Activated T-cell treated with anti-CD3 and anti-CD28 coated beads, Interleukin-2, amount 50 U/mL, for 72 hours (primary cell): ENCODE measurements at places on chromosomes 3 and 15.

GRCh38 chr3:104961851-104962250 is 404.9 kb upstream of the ALCAM start:
- DNase-seq = no peak

DNA sequence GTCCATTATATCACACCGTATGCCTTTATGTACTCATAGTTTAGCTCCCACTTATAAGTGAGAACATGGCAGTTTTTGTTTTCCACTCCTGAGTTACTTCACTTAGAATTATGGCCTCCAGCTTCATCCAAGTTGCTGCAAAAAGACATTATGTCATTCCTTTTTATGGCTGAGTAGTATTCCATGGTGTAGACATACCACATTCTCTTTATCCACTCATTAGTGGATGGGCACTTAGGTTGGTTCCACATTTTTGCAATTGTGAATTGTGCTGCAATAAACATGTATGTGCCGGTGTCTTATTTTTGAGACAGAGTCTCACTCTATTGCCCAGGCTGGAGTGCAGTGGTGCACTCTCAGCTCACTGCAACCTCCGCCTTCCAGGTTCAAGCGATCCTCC is 74.1 kb upstream of the IQSEC1 start:
- no peak for DNase-seq

DNA sequence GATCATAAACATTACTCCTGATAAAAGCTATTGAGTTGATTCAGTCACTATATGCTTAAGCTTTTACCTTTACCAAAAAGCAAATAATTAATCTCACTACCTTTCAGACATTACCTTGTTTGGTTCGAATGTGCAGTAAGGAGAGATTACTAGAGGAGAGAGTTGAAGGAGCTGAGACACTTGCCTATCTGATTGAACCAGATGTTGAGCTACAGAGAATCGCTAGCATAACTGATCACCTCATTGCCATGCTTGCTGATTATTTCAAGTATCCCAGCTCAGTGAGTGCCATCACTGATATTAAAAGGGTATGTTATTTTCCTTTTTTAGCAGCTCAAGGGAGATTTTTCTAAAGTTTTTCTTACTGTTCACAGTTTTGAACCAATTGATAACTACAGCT is 54.6 kb downstream of the ARMC8 start:
- DNase-seq = no peak

DNA sequence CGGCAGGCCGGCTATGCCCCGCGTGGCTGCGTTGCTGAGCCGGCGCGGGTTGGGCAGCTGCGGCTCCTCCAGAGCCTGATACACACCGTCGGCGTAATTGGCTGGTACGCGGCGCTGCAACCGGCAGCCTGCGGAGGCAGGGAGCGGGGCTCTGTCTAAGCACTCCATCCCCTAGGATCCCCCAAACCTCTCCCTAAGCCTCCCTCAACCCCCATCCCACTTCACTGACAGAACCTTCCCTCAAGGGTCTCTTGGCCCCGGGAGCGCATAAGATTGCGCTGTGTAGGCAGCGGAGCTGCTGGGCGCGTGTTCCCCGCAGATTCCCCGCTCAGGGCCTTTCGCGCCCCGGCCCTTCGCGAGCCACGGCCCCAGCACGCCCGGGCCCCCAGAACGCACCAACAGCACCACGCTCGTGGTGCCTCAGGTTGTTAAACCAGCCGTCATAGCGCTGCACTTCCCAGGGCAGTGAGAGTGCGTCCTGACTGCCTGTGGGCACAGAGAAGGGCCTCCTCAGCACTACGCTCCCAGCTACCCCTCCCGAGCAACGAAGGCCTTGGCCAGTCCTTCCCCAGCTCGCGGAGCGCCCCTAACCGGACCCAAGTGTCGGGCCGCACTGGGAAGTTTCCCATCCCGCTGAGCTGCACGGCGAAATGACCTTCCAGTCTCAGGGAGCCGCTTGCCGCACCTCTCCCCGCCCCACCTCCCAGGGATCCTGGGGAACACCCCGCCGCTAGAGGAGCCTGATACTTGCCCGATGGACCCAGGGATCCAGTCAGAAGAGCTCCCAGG is 1.2 kb downstream of the DUOX2 start:
- DNase-seq = no peak

- no peak for DNase-seq
Measured at GRCh38 chr3:31636694-31637442, 104.1 kb downstream of the STT3B start.

DNA sequence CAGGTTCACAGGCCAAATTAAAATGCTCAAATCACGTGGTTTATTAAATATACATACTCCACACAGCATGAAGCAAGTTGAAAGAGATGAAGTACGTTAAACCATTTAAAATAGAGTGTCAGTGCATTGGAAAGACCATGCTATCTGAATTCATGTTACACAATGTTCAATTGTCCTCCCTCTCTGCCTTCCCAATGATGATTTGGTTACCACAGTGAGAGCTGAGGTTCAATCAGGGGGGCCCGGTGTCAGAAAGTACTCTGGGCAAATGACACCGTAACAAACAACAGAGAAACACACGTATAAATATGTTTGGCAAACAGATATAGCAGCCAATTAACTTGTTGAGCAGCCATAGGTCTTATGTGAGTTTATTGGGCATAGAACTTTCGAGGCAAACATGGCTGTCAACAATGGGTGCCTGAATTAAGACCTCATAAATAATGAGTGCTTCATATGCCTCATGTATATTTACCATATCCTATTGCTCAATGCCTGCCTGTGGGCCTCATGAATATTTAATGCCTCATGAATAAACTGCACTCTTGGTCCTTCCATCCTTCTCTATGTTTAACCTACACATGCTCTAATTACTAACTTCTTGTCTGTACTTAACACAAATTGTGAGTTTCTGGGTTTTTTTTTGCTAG is 641.5 kb downstream of the PLOD2 start:
- DNase-seq = no peak

GRCh38 chr3:106097817-106098435 is 229.1 kb upstream of the CBLB start:
- DNase-seq = no peak

DNA sequence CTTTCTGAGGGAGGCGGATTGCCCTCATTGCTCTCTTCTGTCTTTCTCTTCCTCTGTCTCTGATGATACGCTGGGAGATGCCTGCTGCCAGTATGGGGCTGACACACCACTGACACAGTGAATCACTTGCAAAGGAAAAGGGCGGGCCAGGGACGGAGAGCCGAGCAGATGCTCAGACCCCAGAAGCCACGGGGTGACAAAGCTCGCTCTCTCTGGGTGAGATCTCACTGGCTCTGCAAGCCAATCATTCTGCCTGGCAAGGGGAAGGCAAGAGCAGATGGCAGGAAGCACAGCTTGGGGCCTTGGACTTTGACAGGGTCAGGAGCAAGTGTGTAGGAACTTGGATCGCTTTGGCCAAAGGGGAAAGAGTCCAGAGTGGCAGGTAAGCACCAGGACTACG is 198.7 kb downstream of the NTRK3 start:
- DNase-seq = no peak

DNA sequence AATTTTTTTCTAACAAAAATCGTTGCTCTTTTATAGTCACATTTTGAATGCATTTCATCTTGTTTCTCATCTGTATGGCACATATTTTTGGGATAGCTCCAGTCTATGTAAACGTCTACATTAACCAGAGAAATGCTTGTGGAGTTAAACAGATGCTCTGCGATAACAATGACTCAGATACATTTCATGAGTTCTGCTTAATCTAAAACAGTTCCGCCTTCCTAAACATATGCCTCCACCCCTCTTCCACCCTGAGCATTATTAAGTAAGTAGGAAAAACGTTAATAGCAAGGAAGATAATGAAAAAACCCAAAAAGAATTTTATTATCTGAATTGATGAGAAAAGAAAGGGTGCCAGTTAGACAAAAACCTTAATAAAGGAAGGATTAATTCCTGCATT is 396.1 kb downstream of the TUSC7 start:
- DNase-seq = no peak

GRCh38 chr3:16599694-16600093 is 5.5 kb downstream of the DAZL start:
- no peak for DNase-seq

- DNase-seq = no peak
Measured at GRCh38 chr3:38460377-38461270, 6.9 kb downstream of the ACVR2B start.

GRCh38 chr15:65277015-65277414 is 9.7 kb downstream of the PARP16 start:
- DNase-seq = no peak

- DNase-seq = no peak
Measured at GRCh38 chr15:99167201-99167600, 62.3 kb downstream of the SYNM start.

- DNase-seq = no peak
Measured at GRCh38 chr3:170762064-170762463, 107.9 kb downstream of the RPL22L1 start.

GRCh38 chr15:39472621-39473297 is 108.1 kb upstream of the THBS1 start:
- no peak for DNase-seq

DNA sequence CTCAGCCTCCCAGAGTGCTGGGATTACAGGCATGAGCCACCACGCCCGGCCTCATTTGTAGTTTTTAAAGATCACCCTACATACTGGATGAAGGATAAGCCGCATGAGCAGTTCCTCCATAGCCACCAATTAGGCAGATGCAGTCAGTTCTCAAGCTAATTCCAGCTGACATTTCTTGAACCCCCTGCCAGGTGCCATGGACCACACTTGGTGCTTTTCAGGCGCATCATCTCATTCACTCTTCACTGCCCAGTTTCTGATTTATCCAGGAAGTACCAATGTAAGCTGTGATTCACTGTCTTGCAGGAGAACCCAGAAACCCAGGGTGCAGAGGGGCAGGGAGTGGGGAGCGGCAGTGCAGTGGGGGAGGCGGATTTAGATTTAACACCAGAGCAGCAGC is 56.5 kb upstream of the RASA2 start:
- DNase-seq = no peak

DNA sequence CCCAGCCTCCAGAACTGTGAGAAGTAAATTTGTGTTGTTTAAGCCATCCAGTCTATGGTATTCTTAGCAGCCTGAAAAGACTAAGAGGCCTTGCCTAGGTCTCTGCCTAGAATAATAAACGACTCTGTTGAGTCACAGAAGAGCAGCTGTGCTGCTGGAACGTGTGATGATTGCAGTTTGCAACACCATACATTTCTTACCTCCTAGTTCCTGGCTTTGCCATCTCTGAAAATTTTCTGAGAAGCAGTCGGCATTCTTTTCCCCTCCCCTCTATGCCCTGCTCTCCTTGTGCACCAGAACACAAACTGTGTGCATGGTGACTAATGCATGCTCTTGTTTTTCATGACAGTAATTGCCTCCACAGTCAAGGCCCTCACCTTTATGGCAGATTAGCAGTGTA is 301.3 kb downstream of the IL20RB start:
- DNase-seq = no peak

GRCh38 chr15:57010724-57011123 is 92.3 kb downstream of the TCF12 start:
- DNase-seq = no peak

- DNase-seq = no peak
Measured at GRCh38 chr3:12901623-12902045, 60.3 kb upstream of the RPL32 start.

DNA sequence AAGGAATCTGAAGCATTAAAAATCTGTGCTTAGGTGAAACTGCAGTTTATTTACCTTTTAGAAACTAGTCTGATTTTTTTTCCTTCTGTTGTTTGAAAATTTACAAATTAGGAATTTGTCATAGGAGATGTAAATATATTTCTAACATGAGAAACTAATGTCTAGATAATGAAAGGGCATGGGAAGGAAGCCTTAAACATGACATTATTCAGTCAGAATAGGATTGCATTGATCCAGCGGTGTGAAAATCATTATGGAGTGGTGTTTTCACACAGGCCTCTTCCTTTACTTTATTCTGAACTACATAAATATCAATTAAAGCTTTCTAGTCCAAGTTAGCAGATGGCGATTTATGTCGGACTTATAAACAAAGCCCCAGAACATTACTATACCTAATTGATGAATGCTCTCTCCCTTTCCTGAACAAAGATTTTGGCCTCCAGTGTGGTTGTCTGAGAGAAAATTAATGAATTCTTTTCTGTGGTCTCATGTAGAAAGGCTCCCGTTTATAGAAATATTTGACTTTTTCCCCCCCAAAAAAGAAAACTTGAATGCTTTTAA is 37.9 kb downstream of the FNDC3B start:
- DNase-seq = no peak

DNA sequence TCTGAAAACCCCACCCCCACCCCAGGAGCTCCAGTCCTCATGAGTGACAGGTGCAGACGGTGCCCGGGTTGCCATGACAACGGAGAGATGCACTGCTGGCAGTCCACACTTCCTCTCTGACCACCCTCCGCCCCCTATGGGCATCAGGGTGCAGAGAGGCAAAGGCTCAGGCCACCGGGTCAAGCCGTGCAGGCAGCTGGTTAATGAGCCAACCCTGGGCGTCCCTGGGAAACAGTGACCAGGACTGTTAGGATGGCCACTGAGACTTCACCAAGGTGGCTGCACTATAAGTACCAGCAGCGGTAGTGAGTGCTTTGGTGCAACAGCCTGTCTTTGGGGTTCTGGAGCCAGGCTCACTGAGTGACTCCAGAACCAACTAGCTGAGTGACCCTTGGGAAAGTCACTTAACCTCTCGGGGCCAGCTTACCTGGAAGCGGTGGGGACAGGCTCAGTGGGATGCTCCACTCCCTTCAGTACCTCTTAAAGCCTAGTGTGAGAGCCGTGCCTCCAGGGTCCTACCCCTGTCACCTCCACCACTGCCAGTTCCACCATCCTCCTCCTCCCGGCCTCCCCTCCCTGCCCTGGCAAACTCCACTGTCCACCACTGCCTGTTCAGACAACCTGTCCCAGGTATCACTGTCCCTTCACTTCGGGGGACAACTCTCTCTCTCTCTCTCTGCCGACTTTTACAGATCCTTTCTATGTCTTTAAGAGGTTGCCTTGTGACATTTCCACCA is 121.0 kb upstream of the PRR20G start:
- DNase-seq = no peak

DNA sequence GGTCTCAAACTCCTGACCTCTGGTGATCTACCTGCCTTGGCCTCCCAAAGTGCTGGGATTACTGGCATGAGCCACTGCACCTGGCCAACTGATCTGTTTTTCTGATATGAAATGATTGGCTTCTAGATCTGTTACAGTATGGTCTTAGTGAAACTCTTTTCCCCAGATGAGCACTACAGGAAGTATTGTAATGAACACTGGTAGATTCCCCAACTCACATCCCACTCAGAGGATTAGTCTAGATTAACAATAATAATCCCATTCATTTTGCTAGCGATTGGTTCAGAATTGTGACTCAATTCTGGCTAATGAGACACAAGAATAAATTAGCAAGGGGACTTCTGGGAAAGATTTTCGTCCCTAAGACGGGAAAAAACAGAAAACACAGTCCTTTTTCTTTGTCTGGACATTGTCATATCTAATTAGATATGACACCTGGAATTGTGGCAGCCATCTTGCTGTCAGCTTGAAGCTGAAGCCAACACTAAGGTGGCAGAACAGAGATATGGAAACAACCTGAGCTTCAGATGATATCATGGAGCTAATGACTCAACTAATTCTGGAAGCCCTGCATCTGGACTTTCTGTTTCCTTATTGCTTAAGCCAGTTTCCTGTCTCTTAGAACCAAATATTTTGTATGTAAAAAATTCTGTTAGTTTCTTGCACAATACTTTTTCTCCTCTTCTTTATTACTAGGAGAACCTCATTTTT is 17.4 kb upstream of the NPTN start:
- no peak for DNase-seq

- no peak for DNase-seq
Measured at GRCh38 chr3:126380011-126380768, 14.5 kb upstream of the CFAP100 start.
